Bone marrow (tissue), 2 donors: ENCODE measurements at places on chromosomes 6 and 20.

- DNase-seq, result no peak
These were observed 27.5 kb upstream of the NHSL1 start for GRCh38 chr6:138526822-138527235.

DNA sequence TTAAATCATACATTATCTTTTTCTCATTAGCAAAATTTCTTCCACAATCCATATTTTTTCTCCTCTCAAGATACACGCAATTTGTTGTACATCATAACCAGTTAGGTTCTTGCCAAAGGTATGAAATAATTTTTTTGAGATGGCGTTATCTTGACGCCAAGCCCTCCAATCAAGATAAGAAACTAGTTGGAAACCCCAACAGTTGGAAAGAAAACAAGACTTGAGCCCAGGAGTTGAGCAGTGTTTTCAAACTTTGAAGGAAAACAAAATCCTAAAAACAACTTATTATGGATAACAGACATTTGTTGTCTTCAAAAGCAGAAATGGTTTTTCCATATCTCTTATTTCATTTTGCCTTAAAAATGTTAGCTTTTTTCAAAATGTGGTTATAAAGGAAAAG lies 184.8 kb downstream of the SLC24A3 start:
- DNase-seq, result no peak

- DNase-seq, result no peak
These were observed 249.8 kb upstream of the ID4 start for GRCh38 chr6:19587238-19587942.

DNA sequence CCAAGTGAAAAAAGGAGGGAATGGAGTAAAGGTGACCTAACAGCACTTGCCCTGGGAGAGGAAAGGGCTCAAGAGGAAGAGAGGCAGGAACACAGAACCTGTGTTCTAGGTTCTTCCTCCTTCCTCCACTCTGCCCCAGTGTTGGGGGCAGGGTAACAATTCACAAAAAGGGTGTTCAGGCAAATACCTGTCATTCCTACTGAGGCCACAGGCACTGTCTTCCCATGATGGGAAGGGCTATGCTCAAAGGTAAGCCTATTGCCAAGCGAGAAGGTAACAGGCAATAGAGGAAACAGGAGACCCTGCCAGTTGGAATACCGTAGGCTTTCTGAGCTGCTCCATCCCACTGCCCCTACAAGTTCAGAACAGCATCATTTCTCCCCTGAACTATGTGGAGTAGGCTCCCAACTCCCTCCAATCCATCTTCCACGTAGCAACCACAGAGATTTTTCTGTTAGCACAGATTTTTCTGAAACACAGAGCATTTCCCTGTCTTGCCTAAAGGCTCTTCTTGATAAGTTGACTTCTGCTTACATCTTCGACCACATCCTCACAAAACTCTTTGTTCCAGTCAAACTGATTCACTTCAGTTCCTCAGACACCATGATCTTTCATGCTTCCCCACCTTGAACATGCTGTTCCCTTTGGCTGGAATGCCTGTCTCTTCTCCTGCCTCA lies 2.7 kb downstream of the AGPAT1 start:
- no peak for DNase-seq

- no peak for DNase-seq
These were observed 32.9 kb downstream of the MAP3K4 start for GRCh38 chr6:161024364-161024920.

- DNase-seq, result no peak
These were observed 55.2 kb downstream of the PSMB1 start for GRCh38 chr6:170497841-170498301.

GRCh38 chr6:3407840-3408239 lies 49.0 kb downstream of the SLC22A23 start:
- DNase-seq, result no peak

DNA sequence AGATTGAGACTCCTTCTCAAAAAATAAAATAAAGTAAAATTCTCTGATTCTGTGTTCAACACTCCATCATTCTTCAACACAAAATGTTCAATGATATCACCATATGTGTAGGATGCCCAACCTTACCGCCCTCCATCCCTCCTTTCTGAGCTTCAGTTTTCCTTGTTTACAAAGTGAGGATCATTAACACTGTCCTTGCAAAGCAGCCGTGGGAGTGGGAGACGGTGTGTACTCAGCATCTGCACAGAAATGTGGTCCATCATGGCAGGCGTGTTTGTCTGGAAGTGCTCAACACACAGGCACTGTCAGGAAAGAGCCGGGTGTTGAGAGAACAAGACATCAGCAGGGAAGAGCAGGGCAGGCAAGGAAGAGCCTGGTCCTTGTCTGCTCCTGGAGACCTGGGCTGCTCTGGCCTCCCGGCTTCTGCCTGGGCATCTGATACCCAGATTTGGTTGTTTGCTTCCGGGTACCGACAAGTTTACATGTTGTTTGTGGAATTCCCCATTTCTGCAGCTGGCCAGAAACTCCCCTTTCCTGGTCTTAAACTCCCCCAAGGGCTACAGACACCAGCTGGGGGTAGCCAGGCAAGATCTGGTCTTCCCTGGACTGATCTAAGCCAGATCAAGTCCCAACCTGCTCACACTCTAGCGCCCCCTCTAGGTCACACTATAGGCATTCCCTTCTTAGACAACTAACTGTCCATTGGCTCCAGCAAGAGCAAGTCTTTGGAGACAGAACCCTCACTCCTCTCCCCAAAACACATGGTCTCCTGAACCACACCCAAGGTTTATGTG lies 26.7 kb upstream of the TTPAL start:
- DNase-seq, result no peak

GRCh38 chr6:167906899-167907298 lies 80.2 kb downstream of the AFDN start:
- DNase-seq, result no peak

DNA sequence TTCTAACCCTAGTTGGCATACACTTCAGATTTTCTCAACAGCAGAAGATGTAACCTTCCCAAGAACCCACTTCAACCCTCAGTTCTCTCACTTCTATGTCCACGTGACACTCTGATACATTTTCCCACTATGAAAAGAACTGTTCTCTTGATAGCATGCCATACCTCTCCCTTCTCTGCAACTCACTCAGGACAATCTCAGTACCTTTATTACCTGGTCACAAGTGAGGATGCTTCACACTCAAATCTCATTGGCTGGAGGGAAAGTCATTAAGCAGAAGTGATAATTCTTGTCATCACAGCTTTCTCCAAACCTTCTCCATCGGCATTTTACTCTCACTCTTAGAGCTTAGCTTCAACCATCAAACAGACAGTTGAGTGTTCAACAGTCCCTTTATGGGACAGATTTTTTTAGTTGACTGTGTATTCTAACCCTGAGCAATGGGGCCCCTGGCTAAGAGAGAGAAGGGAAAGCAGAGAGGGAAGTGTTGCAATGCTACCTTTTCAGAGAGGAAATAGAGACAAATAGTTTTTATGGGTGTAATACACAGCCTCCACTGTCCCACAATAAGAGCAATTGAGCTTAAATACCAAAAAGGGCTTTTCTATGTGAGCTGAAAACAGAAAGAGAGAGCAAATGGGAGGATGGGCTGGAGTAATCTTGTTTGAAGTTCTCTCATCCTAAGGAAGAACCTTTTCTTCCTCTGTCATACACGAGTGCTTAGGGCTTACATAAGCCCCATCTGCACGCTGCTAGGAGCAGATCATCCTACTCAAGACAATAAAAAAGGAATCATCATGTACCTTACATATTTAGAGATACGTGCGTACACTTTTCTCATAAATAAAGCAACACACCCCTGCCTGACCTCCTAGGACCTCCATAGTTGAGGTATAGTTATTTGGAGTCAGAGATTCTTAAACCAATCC lies 16.0 kb downstream of the HLA-DPA1 start:
- DNase-seq, result no peak

DNA sequence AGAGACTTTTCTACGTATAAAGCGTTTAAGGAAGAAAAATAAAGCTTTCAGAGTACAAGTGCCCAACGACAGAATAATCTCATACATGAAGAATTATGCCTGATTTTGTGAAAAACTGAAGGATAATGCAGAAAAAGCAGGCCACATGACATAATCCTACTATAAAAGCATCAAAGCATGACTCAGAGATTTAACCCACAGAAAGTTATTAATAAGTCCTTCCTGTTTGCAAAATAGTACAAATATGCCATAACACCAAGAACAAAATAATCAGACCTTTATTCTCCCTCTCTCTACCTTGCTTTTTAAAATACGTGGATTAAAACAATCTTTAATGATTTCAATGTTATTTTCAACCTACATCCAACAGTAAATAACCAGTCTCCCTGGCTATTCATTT lies 118.6 kb upstream of the BCLAF1 start:
- peak; percentile 64 for DNase-seq

GRCh38 chr20:38258545-38259215 lies 1.9 kb downstream of the KIAA1755 start:
- no peak for DNase-seq

- DNase-seq, result no peak
These were observed 22.2 kb downstream of the PPP1R3G start for GRCh38 chr6:5107341-5107740.

- no peak for DNase-seq
These were observed 100.4 kb upstream of the NAA20 start for GRCh38 chr20:19916531-19917485.

GRCh38 chr6:90446164-90446563 lies 140.7 kb downstream of the MAP3K7 start:
- DNase-seq, result no peak

- DNase-seq, result no peak
These were observed 1249.0 kb upstream of the CITED2 start for GRCh38 chr6:140623498-140623897.

DNA sequence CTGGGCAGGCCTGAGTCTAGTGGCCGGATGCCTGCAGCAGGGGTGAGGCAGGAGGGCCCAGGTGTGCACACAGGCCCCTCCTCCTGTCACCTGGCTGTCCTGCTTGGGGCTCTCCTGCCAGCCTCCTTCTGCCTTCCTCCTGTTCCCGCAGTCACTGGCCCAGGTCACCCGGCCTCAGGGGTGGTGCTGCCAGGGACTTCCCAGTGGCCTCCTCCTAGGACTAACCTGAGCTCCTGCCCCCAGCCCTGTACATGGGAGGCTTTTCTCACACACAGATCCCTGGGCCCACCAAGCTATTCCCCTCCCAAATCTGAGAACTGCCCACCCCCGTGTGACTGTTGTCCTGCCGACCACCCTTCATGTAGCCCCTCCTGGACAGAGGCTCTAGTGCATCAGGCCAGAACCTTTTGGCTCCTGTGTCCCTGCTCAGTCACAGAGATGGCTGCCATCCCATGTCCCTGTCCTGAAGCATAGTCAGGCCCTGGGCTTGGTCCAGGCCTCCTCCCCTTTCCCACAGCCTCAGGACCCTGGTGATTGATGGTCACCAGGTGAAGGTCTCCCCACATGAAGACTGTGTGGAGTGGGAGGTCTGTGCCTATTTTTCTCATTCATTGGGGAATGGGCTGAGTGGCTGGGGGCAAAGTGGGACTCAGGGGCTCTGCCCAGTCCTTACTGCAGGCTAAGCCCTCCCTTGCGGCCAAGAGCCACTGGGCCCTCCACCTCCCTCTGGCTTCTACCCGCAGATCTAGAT lies 1.1 kb upstream of the ULBP1 start:
- DNase-seq, result no peak

- no peak for DNase-seq
These were observed 487.3 kb upstream of the CDH4 start for GRCh38 chr20:60764771-60765170.

GRCh38 chr6:34237316-34237721 lies 646 bp downstream of the HMGA1 start:
- DNase-seq, result no peak

GRCh38 chr20:13526551-13526950 lies 112.2 kb downstream of the TASP1 start:
- no peak for DNase-seq

GRCh38 chr20:20407891-20408805 lies 40.2 kb downstream of the INSM1 start:
- DNase-seq, result no peak

DNA sequence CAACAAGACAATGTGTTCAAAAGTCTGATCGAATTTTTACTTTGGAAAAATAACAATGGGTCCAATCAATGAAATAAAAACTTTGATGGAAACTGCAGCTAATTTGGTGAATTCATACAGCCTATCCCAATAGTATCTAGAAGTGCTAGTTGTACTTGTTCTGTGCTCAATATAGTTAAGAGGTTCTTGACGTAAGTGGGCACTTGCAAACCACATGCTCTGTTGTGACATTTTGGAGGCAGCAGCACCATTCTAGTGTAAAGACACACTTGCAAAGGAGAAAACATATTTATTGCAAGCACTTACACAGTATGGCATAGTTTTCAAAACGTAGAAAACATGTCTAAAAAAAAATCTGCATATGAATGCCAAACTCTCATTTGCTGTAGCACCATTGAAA lies 6.7 kb upstream of the KLHL31 start:
- no peak for DNase-seq

- DNase-seq, result no peak
These were observed 17.2 kb downstream of the UNC5CL start for GRCh38 chr6:41021832-41022231.

GRCh38 chr20:2005831-2006426 lies 12.1 kb upstream of the PDYN start:
- no peak for DNase-seq

DNA sequence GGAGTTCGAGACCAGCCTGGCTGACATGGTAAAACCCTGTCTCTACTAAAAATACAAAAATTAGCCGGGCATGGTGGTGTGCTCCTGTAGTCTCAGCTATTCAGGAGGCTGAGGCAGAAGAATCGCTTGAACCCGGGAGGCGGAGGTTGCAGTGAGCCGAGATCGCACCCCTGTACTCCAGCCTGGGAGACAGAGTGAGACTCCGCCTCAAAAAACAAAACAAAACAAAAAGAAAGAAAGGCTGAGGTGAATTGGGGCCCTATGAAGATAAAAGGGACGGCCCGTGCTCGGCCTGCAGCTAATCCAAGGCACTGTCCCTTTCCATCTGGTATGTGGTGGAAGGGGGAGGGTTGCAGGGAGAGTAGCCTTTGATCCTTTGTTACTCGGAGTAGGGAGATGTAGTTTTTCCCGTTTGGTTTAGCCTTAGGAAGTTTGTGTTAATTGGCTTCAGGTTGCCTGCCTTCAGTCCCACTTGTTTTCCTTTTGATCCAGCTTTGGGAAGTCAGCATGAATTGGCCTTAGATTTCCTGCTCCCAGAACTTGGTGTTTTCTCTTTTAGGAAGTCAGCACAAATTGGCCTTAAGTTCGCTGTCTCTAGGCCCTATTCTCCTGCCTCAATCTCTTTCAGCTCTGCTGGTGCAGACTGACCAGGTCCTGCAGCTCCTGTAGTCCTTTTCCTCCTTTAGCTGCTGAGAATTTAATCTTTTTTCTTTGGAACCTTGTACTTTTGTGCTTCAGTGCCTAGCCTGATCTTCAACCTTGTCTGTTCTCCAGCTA lies 36.1 kb upstream of the PAQR8 start:
- no peak for DNase-seq

DNA sequence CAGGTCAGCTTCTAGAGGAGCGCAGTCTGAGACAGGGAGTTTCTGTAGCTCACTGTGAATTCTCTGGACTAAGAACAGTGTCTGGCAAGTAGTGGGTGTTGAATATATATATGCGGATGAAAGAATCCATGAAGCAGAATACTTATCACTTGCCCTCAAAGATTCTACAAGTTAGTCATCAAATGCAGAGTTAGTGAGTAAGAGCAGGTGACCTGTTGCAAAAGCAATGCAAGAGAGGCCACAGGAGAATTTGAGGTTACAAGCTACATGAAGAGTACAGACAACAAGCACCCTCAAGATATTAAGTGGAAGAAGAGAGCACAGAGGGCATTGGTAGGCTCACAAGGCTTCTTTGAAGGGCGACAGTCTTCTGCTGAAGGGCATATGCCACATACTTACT lies 103.4 kb upstream of the BTBD3 start:
- no peak for DNase-seq

- no peak for DNase-seq
These were observed 67.5 kb downstream of the DNAH8 start for GRCh38 chr6:38782616-38783015.

GRCh38 chr6:158538741-158539140 lies 21.1 kb upstream of the TMEM181 start:
- no peak for DNase-seq

- no peak for DNase-seq
These were observed 1.1 kb downstream of the DEF6 start for GRCh38 chr6:35298625-35299140.
